ENCODE measurements at places on chromosomes 3 and 15.

- no peak for DNase-seq
Measured at GRCh38 chr15:61653110-61653509, 407.1 kb downstream of the VPS13C start.

GRCh38 chr3:43627360-43627759 is 5.5 kb upstream of the ANO10 start:
- no peak for DNase-seq

GRCh38 chr3:140242818-140243276 is 307.9 kb downstream of the CLSTN2 start:
- DNase-seq: no peak

- DNase-seq: no peak
Measured at GRCh38 chr3:72820415-72820814, 27.8 kb downstream of the SHQ1 start.

DNA sequence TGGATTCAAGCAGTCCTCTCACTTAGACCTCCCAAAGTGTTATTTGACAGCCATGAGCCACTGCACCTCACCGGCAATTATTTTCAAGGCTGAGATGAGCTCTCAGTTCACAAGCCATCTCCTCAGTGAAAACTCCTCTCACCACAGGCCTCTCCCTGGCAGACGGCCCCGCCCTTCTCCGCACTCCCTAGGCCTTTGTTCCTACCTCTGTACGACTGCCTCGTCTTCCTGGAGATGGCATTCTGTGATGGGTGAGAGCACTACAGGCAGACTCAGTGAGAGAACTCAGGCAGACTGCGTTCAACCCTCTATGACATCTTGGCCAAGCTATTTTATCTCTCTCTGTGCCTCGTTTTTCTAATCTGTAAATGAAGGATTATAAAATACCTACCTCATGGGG is 67.0 kb upstream of the TPM1 start:
- DNase-seq: no peak

GRCh38 chr3:59566481-59566975 is 516.7 kb upstream of the CFAP20DC start:
- DNase-seq: no peak

DNA sequence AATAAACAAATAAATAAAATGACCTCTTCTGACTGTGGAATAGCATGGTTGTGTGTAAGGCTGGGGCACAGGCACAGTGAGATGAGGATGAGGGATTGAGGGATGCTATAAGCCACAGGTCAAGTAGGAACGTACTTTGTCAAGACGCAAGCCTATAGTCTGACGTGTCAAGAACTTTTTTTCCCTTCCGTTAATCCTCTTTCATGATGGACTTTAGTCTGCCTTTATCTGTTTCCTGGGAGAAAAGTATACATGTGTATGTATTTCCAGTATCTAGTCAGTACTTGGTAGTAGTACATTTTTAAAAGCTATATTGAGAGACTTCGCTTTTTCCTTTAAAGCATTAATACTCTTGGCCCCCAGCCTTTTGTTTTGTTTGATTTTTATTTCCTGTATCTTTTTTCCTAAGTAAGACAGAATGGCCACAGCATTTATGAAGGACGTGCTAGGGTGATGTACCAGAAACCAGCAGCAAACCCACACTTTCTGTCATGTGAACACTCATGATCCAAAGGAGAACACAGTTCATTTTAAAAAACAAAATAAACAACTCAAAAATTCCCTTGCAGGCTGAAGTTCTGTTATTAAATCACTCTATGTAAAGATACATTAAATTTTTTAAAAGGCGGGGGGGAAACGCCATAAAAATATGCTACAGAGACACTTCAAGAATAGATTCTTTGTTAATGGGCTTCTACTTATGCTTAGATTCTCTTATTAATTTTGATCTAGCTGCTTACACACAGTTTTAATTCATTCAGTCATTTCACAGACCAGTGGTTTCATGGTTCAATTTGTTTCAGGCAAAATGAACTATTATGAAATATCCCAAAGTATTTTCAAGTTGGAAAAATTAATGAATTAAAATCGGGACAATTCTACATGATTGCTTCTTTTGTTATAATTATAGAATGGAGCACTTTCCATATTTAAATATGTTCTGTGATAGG is 114.7 kb downstream of the SNRK start:
- no peak for DNase-seq

DNA sequence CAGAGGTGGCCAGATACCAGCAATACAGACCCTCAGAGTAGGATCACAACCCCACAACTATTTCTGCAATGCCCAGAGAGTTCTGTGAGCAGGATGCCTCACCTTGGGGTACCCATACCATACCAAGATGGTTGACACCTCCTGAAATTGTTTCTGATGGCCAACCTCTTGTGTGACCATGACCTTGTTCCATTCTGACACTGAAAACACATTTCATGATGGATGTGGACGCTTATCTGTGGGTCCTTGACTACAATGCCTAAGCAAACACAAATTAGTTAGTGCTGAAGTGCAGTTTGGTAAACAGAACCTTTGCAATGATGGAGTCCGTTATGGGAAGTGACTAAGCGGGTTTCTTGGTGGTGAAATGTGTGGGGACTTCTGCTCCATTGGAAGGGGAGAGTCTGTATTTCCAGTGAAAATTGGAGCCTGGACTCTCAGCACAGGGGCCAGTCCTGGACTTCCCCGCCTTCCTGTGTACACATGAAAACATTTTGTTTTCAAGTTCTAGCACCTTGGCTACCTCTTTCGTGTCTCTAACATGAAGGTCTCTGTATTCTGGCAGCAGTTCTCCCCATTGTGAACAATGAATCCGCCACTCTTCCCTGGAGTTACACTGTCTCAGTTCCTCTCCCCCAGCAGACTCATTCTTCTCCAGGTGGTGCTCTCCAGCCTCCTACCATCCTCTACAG is 106.2 kb downstream of the XXYLT1 start:
- DNase-seq: no peak

DNA sequence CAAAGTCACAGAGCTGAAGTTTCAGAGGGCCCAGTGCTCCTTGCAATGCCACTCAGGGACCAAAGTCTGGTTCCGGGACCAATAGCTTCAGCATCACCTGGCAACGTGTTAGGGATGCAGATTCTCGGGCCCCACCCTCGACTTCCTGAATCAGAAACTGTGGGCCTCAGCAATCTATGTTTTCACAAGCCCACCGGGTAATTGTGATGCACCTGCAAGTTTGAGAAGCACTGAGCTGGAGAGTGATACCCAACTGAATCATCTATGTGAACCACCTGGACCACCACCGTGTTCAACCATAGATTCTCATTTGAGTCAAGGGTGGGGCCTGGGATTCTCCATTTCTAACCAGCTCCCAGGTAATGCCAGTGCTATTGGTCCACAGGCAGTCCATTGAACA is 55.7 kb downstream of the CORO2B start:
- DNase-seq: no peak

DNA sequence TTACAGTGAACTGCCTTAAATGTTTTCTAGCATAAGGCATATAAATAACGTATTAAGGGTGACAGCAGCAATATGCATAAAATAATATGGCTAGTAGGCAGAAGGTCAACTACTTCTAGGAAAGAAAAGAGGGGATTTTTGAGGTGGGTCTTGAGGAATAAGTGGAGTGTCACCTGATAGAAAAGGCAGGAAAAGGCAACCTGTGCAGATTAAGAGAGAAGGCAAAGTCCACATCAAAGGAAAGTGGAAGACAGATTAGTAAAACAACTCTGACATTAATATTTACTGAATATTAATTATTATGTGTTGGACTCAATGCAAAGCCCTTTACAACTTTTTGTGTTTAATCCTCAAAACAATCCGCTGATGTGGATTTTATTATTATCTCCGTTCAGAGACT is 2.8 kb downstream of the THOC7 start:
- DNase-seq: no peak

DNA sequence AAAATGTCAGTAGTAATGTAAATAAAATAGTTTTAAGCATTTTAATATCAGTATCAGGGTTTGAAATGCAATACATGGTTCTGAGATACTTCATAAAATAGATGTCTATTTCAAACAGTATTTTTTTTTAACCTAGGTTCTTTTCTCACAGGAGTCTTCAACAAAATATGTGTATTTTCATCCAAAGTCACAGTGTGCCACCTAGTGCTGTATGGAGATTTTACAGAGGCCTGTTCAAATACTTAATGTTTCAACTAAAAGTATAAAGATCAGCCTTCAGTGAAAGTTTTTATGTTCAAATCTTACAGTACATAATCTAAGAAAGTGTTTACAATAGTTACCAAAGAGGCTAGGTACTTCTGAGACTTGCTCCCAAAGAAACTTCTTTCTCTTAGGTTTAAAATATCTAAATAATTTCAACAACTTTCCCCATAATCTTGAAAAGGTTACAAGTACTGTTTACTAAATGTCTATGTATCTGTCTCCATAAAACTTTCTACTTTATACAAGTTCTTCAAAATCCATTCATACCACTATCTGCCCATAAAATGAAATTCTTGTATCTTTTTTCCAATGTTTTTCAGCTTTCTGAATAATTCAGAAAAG is 38.3 kb downstream of the SCAPER start:
- no peak for DNase-seq

DNA sequence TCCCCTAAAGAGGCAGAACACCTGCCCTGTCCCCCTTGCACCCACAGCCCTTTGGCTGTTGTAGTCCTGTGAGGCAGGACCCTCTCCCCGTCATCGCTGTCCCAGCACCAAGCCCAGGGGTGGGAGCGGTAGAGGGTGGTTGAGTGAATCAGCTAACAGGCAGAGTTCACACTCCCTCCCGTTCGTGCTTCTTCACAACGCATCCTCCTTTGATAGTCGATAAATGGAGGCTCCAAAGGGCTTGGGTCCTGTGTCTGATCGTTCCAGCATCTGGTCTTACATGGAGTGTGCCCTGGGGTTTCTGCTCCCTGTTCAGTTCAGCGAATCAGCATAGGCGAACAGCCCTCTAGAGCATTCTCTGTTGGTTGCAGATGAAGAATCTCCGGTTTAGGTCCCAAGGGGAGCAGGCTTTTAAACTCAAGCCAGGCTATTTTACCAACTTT is 820 bp upstream of the HMCES start:
- no peak for DNase-seq

All from effector memory CD4-positive, alpha-beta T cell (primary cell).